ENCODE measurements at places on chromosomes 4 and X.

DNA sequence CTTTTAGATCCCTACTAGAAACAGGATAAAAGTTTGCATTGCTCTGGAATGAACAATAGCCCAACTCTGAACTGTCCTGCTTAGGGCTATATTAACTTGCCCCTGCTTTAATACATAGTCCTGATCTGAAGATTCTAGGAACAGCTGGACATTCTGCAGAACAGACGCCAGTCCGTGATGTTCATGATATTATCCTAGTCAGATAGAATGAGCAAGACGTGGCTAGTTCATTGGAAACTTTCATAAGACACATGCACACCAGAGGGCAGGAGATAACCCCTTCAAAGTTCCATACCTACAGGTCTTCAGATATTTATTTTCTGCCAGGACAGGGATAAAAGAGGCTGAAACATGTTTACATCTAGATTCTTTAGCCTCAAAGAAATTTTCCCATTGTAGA, 75.5 kb upstream of the CLNK start:
- DNase-seq = no peak
- no peaks in the 10 kb centered on the region for H3K36me3 ChIP-seq
- H3K4me3 ChIP-seq = no peak overlapping the region
- H3K27ac ChIP-seq = no peak overlapping the region
- H3K27me3 ChIP-seq = no peaks in the 10 kb centered on the region

GRCh38 chr4:172404676-172405075, 591.5 kb downstream of the GALNTL6 start:
- DNase-seq = no peak
- H3K27ac ChIP-seq = no peak overlapping the region
- no peak overlapping the region for H3K4me3 ChIP-seq
- H3K36me3 ChIP-seq = no peaks in the 10 kb centered on the region
- H3K4me1 ChIP-seq = no peaks in the 10 kb centered on the region
- H3K27me3 ChIP-seq = no peaks in the 10 kb centered on the region

GRCh38 chr4:24741910-24742309, 53.5 kb upstream of the SOD3 start:
- DNase-seq = no peak
- no peaks in the 10 kb centered on the region for H3K27me3 ChIP-seq
- H3K36me3 ChIP-seq = no peaks in the 10 kb centered on the region

- no peak overlapping the region for H3K4me3 ChIP-seq
- H3K4me1 ChIP-seq = no peaks in the 10 kb centered on the region
- H3K36me3 ChIP-seq = peaks cover 19% of the 10 kb centered on the region
- peaks cover 2% of the 10 kb centered on the region for H3K27me3 ChIP-seq
- no peak overlapping the region for H3K27ac ChIP-seq
- DNase-seq = no peak
Measured at GRCh38 chr4:77037736-77038135, 38.1 kb downstream of the CCNI start.

All from activated CD4-positive, alpha-beta memory T cell treated with anti-CD3 and anti-CD28 coated beads, Interleukin-2, amount 10 ng/mL, durations not matched to agents 7 days and 5 days (primary cell).